Fibroblast of villous mesenchyme (primary cell): ENCODE measurements at places on chromosomes 5 and 9. TPM values are rescaled to one million over a fixed set of nuclear protein-coding genes. Genes with fewer than 3 reads are reported as not detected.

LRRC14B gene
- total RNA-seq = not detected in 2 replicates

FABP6 gene
- not detected in 2 replicates for total RNA-seq

CDH12 gene
- total RNA-seq = not detected in 2 replicates

ZNF658 gene
- 3.9 and 4.3 TPM in 2 replicates for total RNA-seq

TCF7 gene
- under 0.01 and 0.97 TPM in 2 replicates for total RNA-seq

SLC24A2 gene
- total RNA-seq = under 0.01 TPM in 1 of 2 replicates, not detected in the other

FAM200C gene
- total RNA-seq = 2.9 and 4.7 TPM in 2 replicates

SCGB3A2 gene
- not detected in 2 replicates for total RNA-seq

RASEF gene
- total RNA-seq = 0.43 and 0.97 TPM in 2 replicates

AKNA gene
- 11.2 and 14.8 TPM in 2 replicates for total RNA-seq

MYMK gene
- total RNA-seq = not detected in 2 replicates

CTXN3 gene
- total RNA-seq = not detected in 2 replicates

PTGES gene
- 8.7 and 16.0 TPM in 2 replicates for total RNA-seq

SMIM33 gene
- not detected in 2 replicates for total RNA-seq

MEF2C gene
- 8.1 and 16.0 TPM in 2 replicates for total RNA-seq

DHFR gene
- total RNA-seq = 15.5 and 29.8 TPM in 2 replicates

PRUNE2 gene
- total RNA-seq = 5.5 and 14.2 TPM in 2 replicates

CNTFR gene
- total RNA-seq = not detected in 2 replicates

AIF1L gene
- 0.32 and 0.43 TPM in 2 replicates for total RNA-seq

TMEM171 gene
- total RNA-seq = 4.5 and 13.4 TPM in 2 replicates

ALDH7A1 gene
- total RNA-seq = 28.7 and 34.5 TPM in 2 replicates

SLC6A7 gene
- under 0.01 TPM in 2 replicates for total RNA-seq

SARDH gene
- total RNA-seq = 5.5 and 6.0 TPM in 2 replicates

PCDHB7 gene
- under 0.01 and 0.43 TPM in 2 replicates for total RNA-seq
